Breast epithelium (tissue), 4 donors: ENCODE measurements at places on chromosomes 3 and 15. TPM values are rescaled to one million over a fixed set of nuclear protein-coding genes. Genes with fewer than 3 reads are reported as not detected.

GRCh38 chr3:107458871-107459270 is 63.9 kb upstream of the BBX start:
- no peak for DNase-seq

DNA sequence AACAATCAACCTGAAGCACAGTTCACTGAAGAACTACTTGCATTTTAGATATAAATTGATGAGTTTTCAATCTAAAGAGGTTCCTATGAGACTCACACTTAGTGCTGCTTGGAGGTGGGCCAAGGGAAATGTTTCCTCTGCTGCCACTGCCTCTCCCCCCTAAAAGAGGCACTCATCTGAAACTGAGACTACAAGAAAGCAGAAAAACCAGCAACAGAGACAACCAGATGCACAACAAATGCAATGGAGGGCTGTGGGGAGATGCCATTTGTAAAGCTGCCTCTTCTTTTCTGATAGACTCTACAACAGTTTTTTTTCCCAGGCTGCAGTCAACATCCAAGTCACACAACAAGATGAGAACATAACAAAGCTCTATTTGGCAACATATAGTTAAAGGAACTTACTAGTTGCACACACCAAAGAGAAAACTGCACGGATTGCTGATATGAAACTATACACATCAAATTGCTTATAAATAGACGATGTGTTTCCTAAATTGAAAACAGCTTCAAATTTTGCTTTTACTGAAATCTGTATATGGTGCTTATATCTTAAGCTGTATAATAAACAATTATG is 11.0 kb downstream of the TSPAN3 start:
- no peak for DNase-seq

DNA sequence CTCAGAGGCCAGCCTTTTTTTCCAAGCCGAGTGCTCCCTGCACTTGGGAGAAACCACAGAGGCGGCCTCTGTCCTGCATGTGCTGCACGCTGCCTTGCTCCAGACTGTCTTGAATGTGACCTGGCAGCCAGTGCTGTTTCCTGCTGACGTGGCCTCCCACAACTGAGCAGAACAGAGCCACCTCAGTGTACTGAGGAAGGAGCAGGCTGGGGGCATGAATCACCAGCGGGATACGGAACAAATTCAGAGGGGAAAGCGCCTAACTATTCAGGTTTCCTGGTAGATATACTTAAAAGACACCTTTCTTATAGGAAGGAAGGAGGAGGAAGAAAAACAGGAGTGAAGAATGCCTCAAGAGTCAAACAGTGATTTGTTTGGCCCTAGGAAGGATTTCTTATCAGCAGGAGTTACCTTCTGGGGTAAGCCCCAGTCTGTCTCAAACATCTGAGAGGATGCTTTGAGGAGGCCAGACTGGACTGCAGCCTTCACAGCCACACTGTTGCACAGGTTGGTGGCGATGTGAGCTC is 114.0 kb downstream of the FNDC3B start:
- DNase-seq, result peak; percentile 82

DNA sequence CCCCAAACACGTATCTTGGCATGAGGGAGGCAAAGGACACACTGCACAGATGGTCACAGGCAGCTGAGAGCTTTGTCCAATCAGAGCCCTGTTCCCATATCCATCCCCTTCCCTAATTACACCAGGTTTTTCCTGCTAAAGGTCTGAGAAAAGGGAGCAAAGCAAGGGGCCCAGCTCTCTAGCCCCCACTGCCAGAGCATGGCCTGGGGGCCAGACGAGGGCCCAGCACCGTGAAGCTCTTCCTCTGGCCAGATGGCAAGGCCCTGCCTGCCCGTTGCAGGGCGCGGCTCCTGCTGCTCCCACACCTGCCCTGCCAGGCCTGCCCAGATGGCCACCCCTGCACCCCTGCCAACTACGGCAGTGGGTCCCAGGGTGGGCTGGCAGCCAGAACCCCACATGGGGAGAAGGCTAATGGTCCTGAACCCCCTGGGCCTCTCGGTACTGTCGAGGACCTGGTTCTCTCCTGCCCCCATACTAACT is 3.2 kb downstream of the SHF start:
- DNase-seq, result no peak

- DNase-seq, result no peak
These were observed 16.7 kb downstream of the AP3S2 start for GRCh38 chr15:89877083-89877425.

- no peak for DNase-seq
These were observed 828 bp downstream of the U2SURP start for GRCh38 chr3:143002083-143002712.

Gene BOC
- total RNA-seq, result 55.1 TPM

Gene RHOV
- 12.1 TPM for total RNA-seq
